Stimulated activated CD4-positive, alpha-beta T cell treated with anti-CD3 and anti-CD28 coated beads, Interleukin-1b, Interleukin-23, amount 100 ng/mL, for 4 hours (primary cell): ENCODE measurements at places on chromosomes 2 and 18.
A peak's percentile ranks its signal among the peaks of the same experiment; 100 is the strongest.

GRCh38 chr18:3321133-3321812 is 59.3 kb downstream of the MYL12B start:
- DNase-seq, result no peak

DNA sequence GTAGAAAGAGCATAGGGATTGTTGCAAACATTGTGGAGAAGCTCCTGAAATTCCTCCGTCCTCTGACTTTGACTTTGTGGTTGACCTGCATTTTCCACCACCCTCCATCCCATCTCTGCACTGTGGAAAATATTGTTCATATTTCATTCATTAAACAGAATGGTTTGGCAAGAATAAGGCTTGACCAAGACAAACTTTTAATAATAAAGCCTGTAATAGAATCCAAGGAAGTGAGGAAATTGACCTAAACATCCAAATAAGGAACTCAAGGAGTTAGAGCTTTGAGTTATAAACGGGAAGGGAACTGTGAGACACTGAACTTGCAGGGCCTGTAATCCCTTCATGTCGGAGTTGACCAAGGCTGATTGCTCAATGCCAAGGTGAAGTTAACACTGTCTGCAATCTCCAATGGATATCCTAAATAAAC is 115.2 kb downstream of the GFPT1 start:
- DNase-seq, result no peak

DNA sequence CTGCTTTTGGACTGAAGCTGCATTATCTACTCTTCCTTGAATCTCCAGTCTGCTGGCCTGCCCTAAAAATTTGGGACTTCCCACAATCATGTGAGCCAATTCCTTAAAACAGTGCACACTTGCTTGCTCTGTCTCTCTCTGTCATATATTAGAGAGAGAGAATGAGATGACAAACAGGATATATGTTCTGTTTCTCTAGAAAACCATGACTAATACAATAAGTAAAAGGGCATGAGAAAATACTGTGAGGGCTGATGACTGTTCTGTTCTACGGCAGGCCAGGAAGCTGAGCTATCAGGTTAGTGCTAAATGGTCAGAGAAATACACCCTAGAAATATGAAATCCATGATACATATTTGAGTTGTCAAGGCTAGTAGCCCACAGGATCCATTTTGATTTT is 1896.8 kb upstream of the CELF4 start:
- DNase-seq, result no peak

- no peak for DNase-seq
Measured at GRCh38 chr2:37881397-37881796, 43.7 kb upstream of the RMDN2 start.

GRCh38 chr2:231663458-231664212 is 44.7 kb upstream of the PTMA start:
- no peak for DNase-seq

GRCh38 chr2:216493334-216493685 is 5.3 kb upstream of the RPL37A start:
- DNase-seq, result no peak

GRCh38 chr18:74652392-74652988 is 54.8 kb downstream of the ZNF407 start:
- no peak for DNase-seq

GRCh38 chr2:158464426-158465281 is 7.9 kb downstream of the PKP4 start:
- no peak for DNase-seq

- no peak for DNase-seq
Measured at GRCh38 chr2:164103271-164103670, 367.5 kb upstream of the FIGN start.

- DNase-seq, result no peak
Measured at GRCh38 chr2:241767464-241768250, 9.0 kb upstream of the GAL3ST2 start.

DNA sequence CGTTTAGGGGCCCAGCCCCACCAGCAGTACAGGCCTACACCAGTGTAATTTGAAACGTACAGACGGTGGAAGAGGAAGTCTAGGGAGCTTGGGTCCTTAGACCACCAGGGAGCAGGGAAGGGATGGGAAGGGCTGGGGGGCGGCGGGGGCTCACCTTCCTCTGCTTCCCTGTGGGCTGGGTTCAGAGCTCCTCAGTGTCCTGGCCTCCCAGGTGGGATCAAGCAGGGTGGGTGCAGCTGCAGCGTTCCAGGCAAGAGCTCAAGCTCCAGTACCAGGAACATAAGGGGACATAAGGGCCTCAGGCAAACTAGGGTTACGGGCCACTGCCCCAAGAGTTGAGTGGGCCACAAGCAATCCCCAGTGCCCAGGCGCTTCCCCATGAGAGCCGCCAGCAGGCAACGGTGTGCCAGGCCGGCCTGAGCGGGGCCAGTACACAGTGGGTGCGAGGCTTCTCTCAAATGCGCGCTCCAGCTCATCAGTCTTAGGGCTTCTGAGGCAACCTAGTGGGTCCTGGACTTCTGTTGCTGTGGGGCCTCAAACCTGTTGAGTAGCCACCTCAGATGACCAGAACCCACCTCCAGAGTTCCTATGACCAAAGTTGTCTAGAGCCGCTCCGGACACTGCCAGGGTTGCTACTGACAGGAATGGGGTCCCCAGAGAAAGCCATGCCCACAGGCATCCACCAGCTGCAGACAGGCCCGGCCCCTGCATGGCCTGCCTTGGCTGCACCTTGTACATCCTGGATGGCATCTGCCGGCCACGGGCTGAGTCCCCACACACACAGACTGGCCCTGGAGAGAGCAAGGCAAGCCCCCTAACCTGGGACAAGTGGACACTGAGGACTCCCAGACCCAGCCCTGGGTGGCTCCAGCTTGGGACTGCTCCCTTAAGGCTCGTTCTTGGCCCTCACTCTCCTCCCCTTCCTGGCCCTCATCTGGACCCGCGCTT is 5.2 kb downstream of the ANKRD23 start:
- no peak for DNase-seq

GRCh38 chr2:239321596-239322415 is 79.0 kb downstream of the HDAC4 start:
- peak; percentile 38 for DNase-seq

DNA sequence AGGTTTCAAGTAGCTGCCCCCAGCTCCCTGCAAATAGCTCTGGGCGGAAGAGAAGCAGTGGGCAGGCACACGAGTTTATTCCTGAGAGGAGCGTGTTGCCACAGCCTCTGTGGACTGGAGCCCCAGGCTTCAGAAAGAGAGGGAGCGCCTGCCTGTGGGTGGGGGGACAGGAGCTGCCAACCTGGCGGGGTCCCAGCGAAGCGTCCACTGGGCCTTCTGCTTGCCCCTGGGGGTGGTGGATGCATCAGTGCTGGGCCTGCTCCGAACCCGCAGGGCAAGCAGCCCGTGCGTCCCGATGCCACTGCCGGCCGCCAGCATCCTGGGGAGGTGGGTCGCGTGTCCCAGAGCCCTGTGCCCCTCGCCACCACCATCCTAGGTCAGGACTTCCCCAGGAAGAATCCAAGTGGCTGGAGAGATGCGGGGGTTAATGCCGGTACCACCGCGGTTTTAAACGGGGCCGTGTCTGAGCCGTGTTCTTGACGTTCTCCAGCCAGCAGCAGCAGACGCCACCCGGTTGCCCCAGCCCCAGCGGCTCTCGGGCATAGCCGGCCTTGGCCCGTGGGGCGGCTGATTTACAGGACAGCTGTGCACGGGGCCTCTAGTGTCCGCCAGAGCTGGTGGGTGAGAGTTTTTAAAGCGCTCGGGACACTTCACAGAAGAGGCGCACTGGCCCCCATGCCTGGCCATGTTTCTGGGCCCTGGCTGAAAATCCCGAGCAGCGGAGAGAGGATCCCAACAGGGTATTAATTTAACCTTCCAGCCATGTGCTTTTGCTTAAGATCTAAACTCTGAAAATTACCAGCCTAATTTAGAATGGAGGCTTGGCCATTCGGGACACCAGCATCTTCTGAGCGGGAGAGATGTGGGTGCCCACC is 84.7 kb downstream of the NFATC1 start:
- DNase-seq, result no peak

GRCh38 chr2:9655441-9656269 is 24.9 kb upstream of the YWHAQ start:
- DNase-seq, result peak; percentile 32

DNA sequence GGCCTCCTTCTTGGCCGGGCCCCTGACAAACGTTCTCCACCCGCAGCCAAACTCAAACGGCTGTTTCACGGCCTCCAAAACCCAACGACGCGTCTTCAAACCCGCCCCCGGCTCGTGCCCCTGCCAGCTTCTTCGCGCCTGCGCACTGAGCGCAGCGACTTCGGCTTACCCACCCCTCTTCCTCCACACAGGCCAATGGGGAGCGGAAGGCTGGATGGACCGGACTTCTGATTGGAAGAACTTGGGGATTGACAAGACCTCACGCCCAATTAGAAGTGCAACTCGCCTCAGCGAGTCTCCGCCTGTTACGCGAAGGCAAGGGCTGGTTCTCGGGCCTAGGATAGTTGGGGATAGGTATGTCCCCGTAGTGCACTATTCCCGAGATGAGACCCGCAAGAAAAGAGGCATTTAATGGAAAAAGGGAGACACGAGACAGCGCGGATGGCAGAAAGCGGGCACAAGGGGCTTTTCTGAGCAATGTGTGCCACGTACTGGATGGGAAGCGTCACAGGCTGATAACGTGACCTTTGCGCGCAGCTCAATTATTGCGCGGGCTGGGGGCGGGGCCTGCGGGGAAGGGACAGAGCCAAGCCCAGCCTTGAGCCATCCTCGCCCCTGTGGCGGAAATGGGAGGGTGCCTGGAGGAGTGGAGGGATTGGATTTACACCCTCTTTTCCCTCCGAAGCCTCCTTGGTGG is at the start of gene LAPTM4A:
TSS of gene LAPTM4A (minus strand) at position 97 of the 697 bp plus-strand sequence. CDS start 108 bp downstream, outside the sequence.
- peak; percentile 95 for DNase-seq

DNA sequence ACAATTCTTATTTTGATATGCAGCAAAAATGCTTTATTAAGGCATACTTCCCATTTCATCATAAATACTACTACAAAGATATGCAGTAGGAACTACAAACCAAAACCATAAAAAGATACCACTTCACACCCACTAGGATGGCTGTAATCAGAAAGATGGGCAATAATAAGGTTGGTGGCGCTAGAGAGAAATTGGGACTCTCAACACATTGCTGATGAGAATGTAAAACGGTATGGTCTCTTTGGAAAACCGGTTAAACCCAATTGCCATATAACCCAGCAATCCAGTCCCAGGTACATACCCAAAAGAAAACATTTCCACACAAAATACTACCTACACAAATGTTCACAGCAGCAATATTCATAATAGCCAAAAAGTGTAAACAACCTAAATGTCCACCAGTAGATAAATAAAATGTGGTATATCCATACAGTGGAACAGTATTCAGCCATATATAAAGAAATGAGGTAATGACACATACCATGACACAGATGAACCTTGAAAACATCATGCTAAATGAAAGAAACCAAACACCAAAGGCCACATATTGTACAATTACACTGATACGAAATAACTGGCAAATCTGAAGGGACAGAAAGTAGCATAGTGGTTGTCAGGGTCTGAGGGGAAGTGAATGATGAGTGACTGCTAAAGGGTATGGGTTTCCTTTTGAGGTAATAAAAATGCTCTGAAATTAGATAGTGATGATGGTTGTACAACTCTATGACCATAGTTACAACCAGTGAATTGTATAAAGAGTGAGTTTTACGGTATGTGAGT is 12.7 kb downstream of the SP3 start:
- DNase-seq, result no peak

GRCh38 chr2:144606466-144607095 is 86.7 kb upstream of the ZEB2 start:
- DNase-seq, result no peak

GRCh38 chr2:241072553-241073165 is 29.4 kb downstream of the MTERF4 start:
- no peak for DNase-seq

DNA sequence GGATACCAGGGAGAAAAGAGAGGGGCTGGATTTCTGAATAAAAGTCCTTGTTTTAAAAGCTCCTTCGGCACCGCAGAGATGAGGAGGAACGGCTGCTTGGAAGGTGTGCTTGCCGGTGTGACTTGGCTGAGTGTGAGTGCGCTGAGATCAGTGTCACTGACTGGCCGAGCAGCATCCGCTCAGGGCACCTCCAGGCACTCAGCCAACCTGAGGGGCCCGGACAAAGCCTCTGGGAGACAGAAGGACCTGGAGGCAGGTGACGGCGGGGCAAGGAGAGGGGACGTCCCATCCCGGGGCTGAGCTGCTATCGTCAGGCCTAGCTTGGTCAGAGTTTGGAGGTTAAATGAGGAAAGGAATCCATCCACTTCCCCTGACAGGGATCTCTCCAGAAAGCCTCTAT is 16.8 kb upstream of the ALLC start:
- DNase-seq, result no peak

- DNase-seq, result no peak
Measured at GRCh38 chr2:43178055-43178598, 48.3 kb downstream of the ZFP36L2 start.

GRCh38 chr2:204691911-204692510 is 146.7 kb downstream of the PARD3B start:
- no peak for DNase-seq

- no peak for DNase-seq
Measured at GRCh38 chr2:104658144-104658835, 195.6 kb upstream of the POU3F3 start.

DNA sequence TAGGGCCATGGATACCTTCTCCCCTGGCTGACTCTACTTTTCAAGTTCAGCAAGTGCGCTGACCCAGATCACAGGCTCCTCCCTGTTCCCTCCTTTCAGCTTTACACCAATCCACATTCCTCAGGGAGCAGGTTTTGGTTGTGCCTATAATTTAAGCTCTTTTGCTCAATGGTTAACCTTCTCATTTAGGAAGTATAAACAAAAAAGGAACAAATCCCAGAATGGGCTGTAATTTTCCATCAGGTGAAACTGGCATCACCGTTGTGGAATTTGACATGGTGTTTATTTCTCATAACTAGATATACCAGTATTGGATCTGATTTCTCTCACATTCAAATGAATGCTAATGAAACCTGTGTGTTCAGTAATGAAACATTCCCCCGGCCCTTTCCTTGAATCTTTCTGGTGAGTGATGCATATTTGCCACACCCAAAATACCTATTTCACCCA is 13.6 kb downstream of the STRN start:
- DNase-seq, result no peak

DNA sequence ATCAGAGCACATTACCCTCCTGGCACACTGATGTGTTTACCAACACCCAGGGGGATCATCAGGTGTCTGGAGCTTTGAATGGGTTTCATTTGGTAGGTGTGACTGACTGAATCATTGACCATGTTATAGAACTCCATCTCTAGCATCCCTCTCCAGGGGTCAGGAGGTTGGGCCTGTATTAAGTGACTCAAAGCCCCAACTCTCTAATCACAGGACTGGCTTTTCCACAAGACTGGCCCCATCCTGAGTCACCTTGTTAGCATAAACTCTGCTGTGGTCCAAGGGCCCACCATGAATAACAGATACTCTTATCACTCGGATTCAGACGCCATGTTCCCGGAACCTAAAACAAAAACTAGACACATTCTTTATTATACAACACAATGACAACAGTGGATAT is 125.9 kb upstream of the NDUFV2 start:
- no peak for DNase-seq

GRCh38 chr2:199955007-199955338 is 318 bp downstream of the TYW5 start:
- no peak for DNase-seq

- DNase-seq, result no peak
Measured at GRCh38 chr2:160298960-160299359, 98.9 kb upstream of the ITGB6 start.
